ENCODE measurements at places on chromosomes 12 and 14. TPM values are rescaled to one million over a fixed set of nuclear protein-coding genes. Genes with fewer than 3 reads are reported as not detected.

- no peak for DNase-seq
Observed at GRCh38 chr12:53200107-53200457, 7.0 kb downstream of the ITGB7 start.

- no peak for DNase-seq
Observed at GRCh38 chr14:95240859-95241813, 78.6 kb downstream of the CLMN start.

DNA sequence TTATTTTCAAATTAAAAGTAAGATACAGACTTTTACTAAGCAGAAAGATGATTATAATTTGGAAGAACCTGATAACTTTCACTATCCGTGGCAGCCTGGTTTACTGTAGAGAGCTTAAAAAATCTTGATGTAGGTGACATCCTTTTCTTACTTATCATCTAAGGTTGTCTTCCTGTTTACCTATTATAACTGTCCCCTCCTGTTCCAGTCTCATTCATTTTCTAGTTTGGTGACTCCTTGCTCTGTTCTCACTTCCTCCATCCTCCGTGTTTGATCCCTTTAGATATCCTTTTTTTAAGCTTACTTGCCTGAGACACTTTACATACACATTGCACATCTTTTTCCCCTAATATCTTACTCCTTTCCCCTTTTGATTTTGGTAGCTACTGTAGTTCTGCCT, 27.5 kb downstream of the CCDC91 start:
- no peak for DNase-seq

GRCh38 chr12:108147279-108147678, 18.2 kb downstream of the WSCD2 start:
- no peak for DNase-seq

BDKRB1 gene
- total RNA-seq = 3.4 TPM

DNA sequence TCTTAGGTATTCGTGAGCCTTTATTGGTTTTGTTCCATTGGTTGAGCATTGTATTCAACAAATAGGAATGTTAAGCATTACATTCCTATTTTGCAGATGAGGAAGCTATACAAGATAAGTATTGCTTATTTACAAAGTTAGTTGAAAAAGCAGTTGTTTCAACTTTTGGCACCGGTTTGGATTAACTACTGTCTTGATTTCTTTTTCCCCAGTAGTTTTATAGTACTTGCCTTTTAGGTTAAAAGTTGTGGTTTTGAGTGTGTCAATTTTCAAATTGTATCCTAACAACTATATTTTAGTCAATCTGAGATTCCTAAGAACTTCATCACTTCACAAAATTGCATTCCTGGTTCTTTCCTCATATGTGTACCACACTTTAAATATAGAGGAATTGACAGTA, 23.8 kb upstream of the MBIP start:
- no peak for DNase-seq

DNA sequence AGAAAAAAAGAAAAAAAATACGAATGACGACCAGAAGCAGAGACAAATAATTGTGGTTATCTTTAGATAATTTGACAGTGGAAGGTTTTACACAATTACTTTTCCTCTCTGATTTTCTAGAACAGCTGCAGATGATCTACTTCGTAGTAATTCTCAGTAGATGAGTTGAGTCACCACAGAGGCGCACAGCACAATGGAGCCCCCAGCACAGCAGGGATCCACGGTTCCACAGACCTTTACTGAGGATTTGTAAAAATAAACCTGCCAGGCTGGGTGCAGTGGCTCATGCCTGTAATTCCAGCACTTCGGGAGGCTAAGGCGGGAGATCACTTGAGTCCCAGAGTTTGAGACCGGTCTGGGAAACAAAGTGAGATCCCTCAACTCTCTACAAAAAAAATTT, 29.3 kb downstream of the AMN start:
- DNase-seq = no peak

GRCh38 chr14:21205026-21205677, 49.3 kb upstream of the OR5AU1 start:
- DNase-seq = no peak

RPL10L gene
- total RNA-seq = 68.8 TPM

- no peak for DNase-seq
Observed at GRCh38 chr12:87866578-87867292, 162.5 kb downstream of the C12orf50 start.

DNA sequence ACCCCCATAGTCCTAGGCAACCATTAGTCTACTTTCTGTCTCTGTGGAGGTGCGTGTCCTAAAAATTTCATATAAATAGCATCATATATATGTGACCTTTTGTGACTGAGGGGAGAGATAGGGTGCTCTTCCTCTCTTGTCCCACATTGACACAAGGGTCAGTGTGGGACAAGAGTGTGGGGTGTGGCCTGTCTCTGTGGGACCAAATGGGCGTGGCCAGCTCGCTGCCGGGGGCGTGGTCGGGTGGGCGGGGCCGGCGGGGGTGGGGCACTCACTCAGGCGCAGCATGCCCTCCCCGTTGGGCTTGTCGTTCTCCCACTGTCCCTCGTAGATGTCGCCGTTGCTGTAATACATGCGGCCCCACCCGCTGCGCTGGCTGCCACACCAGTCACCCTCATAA, 15.5 kb downstream of the MORN3 start:
- peak; percentile 43 for DNase-seq

NANOG gene
- 1.1 TPM for total RNA-seq

GRCh38 chr14:76439237-76439775, 63.4 kb downstream of the ESRRB start:
- no peak for DNase-seq

DNA sequence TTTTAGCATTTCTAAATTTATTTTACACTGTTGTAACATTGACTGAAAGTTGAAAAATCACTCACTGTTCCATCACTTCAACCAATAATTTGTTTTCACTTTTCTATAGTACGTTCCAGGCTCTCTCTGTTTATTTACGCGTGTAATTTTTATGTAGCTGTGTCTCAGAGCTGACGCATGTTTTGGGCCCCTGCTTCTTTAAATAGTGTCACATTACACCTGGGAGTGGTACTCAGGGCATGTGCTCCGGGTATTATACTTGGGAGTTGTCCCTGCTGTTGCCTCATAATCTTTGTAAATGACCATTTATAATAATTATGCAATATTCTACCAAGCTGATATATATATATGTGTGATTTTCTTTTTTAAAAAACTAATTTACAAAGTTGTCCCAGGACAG, 132.8 kb upstream of the CPM start:
- DNase-seq = no peak

GRCh38 chr14:25237845-25238244, 187.9 kb upstream of the STXBP6 start:
- peak; percentile 55 for DNase-seq

- no peak for DNase-seq
Observed at GRCh38 chr14:49940808-49941421, 48.0 kb downstream of the ARF6 start.

KLRG1 gene
- total RNA-seq = 4.6 TPM

GRCh38 chr14:32478050-32478449, 149.0 kb downstream of the AKAP6 start:
- DNase-seq = no peak

KRT77 gene
- total RNA-seq = 0.74 TPM

DNA sequence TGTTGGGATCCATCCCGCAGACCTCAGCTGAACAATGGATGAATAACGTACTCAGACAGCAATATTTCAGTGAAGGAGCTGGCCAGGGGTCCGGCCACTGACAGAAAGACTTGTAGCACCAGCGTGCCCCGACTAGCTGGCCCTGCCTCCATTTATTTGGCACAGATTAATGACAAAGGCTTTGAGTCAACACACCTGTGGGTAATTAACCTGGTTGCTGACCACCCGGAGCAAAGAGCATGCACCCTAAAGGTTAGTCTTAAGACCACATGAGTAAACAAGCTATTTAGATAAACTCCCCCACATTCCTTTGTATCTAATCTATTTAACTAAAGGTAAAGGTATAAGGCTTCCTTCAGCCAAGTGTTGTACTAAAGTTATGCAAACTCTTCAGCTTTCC, 868.6 kb downstream of the LRFN5 start:
- no peak for DNase-seq

DNA sequence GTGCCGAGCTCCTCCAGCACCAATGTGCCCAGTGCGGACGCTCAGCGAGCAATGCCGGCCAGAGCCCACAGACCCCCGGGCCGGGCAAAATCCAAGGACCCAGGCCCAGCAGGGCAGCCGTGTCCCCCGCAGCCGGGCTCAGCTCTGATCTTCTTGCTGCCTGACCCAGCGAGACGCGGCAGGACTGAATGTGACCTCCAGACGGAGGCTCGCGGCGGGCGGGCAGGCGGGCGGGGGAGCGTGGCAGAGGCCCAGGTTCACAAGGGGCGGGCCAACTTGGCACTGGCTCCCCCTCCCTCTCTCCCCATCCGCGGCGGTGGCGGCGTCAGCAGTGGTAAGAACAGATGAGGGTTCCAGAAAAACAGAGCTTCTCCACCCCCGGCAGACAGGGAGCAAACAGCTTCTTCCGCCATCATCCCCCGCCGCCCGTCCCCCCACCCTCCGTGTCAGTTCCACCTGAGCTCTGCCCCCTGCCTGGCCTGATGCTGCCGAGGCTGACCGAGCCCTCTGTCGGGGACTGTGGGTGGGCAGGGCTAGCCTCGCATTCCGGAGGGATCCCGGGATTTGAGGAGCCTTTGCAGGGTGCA, 94.3 kb downstream of the RFLNA start:
- DNase-seq = peak; percentile 92
